ENCODE measurements at places on chromosomes 4 and X.
A peak's percentile ranks its signal among the peaks of the same experiment; 100 is the strongest.

DNA sequence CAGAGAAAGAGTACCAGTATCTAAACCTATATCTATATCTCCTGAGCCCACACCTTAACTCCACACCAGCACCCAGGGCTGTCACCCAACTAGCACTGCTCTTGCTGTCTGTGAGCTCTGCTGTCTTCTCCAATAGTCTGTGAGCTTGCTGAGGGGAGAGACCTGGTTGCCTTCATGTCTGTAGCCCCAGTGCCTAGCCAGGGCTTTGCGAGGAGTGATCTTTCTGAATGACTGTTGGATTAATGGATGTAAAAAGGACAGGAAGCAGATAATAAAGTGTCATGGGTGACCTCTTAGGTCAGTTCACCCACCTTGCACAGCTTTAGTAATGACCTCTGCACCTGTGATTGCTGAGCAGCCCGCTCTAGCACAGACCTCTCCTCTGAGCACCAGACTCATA lies 30.5 kb downstream of the CNGA2 start:
- no peak for DNase-seq

DNA sequence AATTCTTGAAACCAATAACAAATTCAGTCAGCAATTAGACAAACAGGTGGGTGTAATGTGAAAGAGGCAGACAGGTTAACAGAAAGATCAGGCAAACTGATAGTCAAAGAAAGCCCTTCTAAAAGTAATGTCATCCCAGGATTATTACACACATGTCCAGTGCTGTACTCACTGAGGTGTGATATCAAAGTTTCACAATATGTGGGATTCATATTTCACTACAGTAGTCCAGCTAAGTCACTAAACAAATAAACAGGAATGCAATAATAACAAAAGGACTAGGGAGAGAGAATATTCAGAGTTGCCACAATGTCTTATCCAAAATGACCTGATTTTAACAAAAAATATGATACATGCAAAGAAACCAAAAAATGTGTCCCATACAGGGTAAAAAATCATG lies 787.5 kb downstream of the FSTL5 start:
- no peak for DNase-seq

- DNase-seq, result no peak
These were observed 155.1 kb downstream of the TMA16 start for GRCh38 chr4:163649557-163650091.

- no peak for DNase-seq
These were observed 116.9 kb downstream of the RASL11B start for GRCh38 chr4:52979020-52979419.

DNA sequence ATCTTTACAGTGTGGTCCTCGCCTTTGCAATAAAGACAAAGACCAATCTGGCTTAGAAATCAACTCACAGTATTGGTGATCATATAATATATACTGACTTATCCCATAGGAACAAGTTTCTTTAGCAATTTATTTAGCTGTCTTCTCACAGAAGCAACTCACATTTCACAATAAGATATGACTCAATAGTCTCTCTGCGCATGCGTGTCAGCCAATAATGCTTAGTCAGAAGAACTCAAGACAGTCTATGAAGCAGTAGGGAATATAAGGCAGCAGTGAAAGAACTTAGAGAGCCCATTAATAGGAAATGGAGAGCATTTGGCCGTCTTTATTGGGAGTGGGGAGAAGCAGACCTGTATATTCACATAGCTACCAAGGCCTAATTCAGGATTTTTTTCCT lies 216.7 kb downstream of the IL13RA2 start:
- no peak for DNase-seq

GRCh38 chr4:139823746-139824145 lies 158.1 kb downstream of the MGST2 start:
- DNase-seq, result no peak

GRCh38 chr4:182188622-182189021 lies 54.6 kb upstream of the TENM3 start:
- DNase-seq, result no peak

- no peak for DNase-seq
These were observed 30.1 kb downstream of the LGI2 start for GRCh38 chr4:25000639-25001038.

DNA sequence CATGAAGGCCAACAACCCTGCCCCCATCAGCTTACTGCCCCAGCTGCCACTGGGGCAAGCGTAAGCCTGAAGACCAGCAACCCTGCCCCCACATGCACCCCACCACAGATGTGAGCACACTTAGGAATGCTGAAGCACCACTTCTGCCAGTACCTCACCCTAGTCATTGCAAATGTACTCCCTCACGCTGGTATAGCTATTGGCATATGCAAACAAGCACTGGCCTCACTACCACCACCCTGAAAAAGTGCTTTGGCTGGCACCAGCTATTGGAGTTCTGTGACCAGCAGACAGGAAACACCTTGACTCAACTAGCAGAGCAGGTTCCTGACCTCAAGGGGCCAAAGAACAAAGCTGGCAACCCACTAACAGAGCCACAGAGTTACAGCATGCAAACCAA lies 534.4 kb upstream of the POU3F4 start:
- no peak for DNase-seq

DNA sequence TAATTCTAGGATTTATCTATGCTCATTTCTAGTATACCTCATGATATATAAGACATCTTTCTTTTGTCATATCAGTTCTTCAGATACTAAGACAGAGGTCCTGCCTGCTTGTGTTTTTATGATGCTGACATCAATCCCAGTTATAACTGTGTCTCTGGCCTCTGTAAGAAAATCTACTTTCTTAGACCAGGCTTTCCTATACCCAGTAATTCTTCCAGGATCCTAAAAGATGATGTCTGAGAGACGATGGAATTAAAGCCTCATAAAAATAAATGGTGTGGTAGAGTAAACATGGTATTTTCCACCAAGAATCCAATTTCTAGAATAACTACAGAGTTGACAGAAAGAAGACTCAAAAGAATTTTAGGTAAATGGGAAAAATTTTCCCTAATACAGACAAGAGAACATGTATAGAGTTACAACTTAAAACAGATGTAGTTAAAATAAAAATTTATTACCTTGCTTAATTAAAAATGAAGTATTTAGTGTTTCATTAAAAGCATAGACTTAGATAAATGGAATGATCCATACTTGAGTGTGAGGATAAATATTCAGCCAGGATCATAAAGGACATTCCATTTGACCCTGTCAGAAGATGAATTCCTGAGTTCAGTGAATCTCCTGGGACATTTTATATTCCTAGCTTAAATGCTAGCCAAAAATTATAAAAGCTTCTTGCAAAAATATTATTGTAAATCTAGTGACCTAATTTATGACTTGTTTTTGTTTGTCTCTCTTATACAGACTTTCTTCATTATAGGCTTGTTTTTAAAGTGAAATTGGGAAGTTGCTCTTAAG lies 137.4 kb downstream of the PDLIM5 start:
- DNase-seq, result no peak

DNA sequence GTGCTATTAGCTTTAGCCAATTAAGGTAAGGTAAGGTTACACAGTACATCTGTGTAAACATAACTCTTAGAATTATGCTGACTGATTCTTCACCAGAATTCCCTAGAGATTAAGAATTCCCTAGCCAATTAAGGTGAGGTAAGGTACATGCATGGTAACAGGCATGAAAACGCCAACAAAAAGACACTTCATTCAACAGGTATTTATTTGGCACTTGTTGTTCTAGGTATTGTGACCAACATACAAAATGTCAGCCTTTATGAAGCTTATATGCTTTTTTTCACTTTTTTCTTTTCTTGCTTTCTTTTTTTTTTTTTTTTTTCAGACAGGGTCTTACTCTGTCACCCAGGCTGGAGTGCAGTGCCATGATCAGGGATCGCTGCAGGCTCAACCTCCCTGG lies 47.2 kb downstream of the EDNRA start:
- DNase-seq, result no peak

- no peak for DNase-seq
These were observed 190.7 kb upstream of the ANK2 start for GRCh38 chr4:112858751-112859150.

GRCh38 chrX:64190136-64190740 lies 15.3 kb downstream of the AMER1 start:
- no peak for DNase-seq

- DNase-seq, result no peak
These were observed 62.4 kb downstream of the TMEM165 start for GRCh38 chr4:55458164-55458563.

- DNase-seq, result no peak
These were observed 109.9 kb downstream of the SH3RF1 start for GRCh38 chr4:169160825-169161224.

DNA sequence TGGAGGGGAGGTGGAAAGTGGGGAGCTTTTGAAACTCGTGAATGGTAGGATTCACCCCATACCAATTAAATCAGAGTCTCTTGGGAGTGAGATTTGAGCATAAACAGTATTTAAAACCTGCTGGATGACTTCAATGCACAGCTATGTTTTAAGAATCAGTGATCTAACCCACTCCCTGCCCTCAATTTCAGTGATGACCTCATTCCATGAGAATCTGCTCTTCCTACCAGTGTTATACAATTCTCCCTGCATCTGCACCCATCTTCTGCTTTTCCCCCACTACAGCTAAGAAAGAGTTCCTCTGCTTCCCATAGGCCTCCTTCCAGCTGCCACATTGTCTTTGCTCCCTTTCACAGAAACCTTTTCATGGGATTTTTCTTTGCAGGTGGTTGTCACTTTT lies 18.3 kb upstream of the H2AZ1 start:
- no peak for DNase-seq

DNA sequence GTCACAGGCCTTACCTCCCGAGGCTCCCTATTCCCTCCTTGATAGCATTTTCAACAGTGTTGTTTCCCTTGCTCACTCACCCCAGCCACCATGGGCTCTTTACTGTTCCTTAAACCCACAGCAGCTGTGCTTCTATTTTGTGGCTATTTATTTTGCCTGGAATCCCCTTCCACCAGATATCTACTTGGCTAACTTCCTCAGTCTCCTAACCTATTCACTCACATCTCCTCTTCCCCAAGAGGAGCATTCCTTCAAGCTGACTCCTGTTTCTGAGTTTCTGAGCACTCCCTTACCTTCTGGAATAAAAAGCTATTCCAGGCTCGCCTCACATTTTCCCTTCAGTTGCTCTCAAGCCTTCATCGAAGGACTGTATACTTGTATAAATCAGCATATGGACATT lies 50.5 kb downstream of the CXCL1 start:
- DNase-seq, result no peak

GRCh38 chr4:138406876-138407275 lies 164.7 kb upstream of the SLC7A11 start:
- DNase-seq, result peak; percentile 41

- DNase-seq, result no peak
These were observed 913.3 kb downstream of the PDHA2 start for GRCh38 chr4:96753216-96753615.

- no peak for DNase-seq
These were observed 588.6 kb downstream of the NLGN4X start for GRCh38 chrX:5640071-5640470.
